ENCODE measurements at places on chromosomes 3 and 15.

GRCh38 chr3:13112521-13113345 is 39.5 kb upstream of the IQSEC1 start:
- DNase-seq: no peak

DNA sequence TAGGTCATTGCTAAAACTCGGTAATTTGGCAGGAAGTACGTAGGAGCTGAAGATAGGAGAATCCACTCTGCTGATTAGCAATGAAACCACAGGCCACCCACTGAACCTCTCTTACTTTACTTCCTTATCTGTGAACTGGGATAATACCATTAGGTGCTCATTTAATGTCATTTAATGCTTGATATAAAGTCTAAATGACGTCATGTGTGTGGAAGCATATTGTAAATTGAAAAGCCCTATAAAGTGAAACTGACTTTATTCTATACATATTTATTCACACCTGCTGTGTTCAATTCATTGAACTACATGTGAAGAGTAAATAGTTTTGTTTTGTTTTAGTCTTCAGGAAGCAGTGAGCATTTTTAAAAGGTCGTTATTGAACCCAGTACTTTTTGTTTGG is 137.5 kb downstream of the CNTN4 start:
- no peak for DNase-seq

DNA sequence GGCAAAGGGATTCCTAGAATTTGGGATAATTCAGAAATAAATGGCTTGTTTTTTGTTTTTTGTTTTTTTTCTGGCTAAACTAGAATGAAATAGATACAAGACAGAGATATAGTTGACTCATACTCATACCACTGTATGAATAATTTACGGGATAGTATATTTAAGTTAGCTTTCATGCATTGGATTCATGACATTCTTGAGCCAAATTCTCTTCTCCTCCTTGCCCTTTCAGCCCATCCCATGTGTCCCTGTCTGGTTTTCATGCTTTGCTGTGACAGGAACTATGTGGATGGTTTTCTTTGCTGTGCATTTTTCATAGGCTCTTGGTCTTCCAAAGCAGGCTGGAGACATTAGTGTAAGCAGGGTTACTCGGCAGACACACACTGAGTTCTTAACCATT is 66.6 kb upstream of the UMPS start:
- no peak for DNase-seq

GRCh38 chr3:16516695-16517481 is 3.4 kb upstream of the RFTN1 start:
- DNase-seq: no peak

- DNase-seq: no peak
Observed at GRCh38 chr3:197791892-197792647, 1.0 kb downstream of the LRCH3 start.

DNA sequence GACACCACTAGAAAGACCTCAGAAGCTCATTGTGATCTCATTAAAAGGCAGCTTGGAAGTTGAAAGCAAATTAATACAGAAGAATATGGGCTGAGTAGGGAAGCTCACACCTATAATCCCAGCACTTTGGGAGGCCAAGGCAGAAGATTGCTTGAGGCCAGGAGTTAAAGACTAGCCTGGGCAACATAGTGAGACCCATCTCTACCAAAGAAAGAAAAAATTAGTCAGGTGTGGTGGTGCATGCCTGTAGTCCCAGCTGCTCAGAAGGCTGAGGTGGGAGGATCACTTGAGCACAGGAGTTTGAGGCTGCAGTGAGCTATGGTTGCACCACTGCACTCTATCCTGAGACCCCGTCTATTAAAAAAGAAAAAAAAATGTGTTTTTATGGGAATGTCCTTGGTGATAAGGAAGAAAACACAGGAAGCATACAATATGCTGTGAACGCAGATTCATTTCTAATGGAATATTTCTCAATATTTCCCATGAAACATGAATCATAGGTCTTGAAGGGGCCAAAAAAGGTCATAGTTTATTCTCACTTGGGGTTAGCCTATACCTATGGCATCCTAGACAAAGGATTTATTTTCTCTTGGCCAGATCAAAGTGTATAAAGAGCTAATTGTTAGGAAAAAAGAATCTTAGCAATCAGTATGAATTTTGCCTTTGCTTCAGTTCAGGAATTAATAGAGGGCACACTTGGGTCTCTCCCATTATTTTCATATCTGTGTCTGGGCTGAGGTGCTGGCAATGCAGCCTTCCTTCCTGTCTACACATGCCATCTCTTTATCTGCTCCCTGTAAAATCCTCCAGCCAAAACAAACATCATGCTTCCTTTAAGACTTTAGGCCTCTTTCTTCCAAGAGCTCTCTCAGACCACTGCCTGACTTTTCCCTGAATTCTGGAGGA is 98.2 kb downstream of the FNDC3B start:
- no peak for DNase-seq

GRCh38 chr3:84223512-84223911 is 735.3 kb upstream of the CADM2 start:
- DNase-seq: no peak

DNA sequence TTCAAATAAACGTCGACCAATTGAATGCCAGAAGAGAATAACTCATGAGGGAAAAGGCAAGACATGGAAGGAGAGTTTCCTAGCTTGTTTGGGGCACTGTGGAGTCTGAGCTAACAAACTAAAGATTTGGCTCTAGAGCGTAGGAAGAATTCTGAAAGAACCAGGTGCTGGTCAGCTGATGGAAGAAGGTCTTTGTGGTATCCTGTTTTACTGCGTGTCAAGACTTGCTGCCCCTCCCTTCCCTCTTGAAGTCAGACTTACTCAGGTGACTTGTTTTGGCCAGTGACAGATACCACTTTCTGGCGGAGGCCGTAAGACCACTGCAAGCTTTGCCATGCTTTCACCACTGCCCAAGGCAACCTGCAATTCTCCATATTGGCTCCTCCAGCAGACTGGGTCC is 673 bp upstream of the HCLS1 start:
- no peak for DNase-seq

- DNase-seq: no peak
Observed at GRCh38 chr3:48305396-48305795, 28.1 kb downstream of the SPINK8 start.

DNA sequence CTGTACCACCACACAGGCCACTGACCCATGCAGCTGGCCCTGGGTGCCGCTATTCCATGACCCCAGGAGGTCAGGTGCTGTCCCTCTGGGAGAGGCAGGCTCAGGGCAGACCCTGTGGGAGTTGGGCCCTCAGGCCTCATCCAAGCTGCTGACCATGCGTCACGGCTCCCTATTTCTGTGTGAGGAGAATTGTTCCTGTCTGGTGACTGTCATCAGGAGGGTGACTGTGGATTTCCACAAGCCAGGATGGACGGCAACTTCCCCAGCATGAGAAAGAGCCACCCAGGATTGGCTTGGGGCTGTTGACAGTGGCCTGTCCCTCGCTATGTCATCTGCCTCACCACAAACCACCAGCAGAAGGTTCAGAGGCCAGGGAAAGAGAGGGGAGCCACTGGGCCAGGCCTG is 41.4 kb downstream of the ZDHHC19 start:
- no peak for DNase-seq

GRCh38 chr15:52787123-52787503 is 3.0 kb downstream of the ONECUT1 start:
- no peak for DNase-seq

GRCh38 chr15:50543556-50543955 is 2.9 kb downstream of the USP50 start:
- no peak for DNase-seq

DNA sequence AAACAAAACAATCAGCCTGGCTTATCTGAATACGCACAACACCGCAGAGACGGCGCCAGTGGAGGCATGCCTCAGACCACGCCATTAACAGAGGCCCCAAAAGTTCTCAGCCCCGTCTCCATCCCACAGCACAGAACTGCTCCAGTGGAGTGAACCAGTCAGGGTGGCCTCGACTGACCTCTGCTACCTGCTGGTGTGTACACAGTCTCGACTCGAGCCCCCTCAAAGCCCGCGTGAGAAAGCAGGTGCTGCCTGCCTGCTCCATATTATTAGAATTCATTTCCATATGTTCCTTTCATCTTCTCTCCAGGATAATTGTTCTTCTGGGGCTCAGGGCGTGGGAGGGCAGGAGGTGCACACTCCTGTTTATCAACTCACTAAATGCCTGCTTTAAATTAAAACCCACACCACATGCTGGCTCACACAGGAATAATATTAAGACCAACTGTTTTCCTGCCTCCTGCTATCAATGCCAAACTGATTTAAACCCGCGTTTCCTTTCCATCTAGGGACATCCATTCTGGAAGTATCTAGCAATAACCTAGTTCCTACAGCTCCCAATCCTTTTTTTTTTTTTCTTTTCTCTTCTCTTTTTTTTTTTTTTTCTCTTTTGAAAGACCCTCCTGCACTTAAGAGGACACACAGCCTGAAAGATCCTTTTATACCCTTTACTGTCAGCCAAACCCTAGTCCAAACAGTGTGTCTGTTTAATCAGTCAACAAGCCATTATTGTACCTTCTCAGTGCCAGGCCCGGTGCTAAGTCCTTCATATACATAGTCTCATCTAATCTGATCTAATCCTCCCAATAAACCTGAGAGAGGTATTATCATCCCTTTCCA is 101.2 kb downstream of the TLE3 start:
- DNase-seq: no peak

- DNase-seq: no peak
Observed at GRCh38 chr15:35444557-35445204, 101.3 kb downstream of the DPH6 start.

- no peak for DNase-seq
Observed at GRCh38 chr3:161372321-161373260, 1.3 kb upstream of the SPTSSB start.

- DNase-seq: no peak
Observed at GRCh38 chr15:79450648-79451047, 18.5 kb downstream of the MINAR1 start.

DNA sequence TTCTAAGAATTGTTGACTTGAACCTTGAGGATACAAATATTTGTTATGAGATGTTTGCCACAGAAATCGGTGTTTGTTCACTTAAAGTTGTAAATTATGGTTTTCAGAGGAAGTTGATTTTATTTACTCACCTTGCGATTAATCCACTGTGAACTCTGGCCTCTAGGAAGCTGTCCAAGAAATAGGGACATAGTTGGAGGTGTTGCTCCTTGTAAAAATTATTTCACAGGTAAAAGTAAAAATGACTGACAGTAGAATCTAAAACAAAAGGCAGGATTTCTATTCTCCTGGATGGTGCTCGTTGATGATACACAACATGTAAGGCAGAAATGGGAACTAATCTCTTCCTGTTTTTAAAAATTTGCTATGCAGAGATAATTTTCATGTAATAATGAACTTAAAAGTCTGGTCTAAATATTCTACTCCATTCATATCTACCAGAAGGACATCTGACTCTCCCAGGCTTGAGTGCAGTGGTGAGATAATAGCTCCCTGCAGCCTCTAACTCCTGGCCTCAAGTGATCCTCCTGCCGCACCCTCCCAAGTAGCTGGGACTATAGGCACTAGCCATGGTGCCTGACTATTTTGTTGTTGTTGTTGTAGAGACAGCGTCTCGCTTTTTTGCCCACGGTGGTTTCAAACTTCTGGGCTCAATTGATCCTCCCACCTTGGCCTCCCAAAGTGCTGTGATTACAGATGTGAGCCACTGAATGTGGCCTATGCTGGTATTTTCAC is 17.1 kb upstream of the LZTFL1 start:
- DNase-seq: no peak

- no peak for DNase-seq
Observed at GRCh38 chr15:85025516-85026251, 44.0 kb downstream of the PDE8A start.

DNA sequence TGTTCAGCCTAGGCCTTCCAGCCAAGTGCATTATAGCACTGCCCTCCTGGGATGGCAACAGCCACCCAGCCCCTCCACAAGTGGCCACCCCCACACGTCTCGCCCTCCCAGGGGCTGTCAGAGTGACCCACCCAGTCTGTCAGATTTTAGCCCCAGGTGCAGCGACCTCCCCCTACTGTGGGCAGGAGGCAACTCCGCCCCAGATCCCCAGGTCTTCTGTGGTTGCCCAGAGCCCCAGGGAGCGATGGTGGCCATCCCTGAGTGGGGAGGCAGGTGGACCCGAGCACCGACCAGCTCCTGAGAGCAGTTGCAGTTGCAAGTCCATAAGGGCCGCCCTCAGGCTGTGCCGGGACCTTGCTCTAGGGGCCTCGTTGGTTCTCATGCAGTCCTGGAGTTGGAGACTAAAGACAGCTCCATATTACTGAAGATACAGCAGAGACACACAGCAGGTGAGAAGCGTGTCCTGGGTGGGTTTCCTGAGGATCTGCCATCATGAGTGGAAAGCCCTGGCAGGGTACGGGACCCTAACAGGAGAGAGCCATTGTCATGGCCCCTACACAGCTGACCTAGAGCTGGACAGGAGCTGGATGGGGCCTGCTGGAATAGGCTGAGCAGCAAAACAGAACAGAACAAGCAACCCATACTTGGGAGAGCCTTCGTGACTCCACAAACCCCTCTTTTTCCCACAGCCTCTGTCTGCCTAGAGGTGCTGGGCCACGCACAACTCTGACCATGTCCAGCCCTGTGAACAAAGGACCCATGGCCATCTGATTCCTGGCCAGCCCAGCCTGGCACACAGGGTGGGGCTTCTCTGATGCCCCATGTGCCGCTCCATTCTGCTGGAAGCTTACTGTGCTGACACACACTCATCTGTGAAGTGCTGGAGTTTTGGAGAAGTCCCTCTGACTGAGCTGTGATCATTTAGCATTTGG is 110.3 kb upstream of the ALDH1A3 start:
- DNase-seq: no peak

DNA sequence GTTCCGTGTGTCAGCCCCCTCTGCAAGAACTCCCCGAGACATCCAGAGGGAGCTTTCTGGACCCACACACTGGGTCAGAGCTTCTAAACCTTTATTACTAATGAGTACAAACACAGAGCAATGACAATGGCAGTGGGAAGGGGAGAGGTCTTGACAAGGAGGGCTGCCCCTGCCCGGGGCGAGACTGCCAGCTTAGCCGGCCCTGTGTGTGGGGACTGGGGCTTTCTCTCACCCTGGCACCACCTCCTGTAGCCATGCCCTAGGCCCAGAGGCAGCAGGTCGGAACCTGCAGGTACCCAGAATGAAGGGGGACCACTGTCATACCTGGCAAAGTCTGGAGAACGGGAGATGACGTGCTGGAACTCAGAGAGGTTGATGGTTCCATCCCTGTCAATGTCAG is 3.1 kb downstream of the CIB1 start:
- DNase-seq: no peak

Data from cortex of kidney (tissue), 1 donor.